Right lung (tissue), 10 donors: ENCODE measurements at places on chromosomes 5 and 9.
A peak's percentile ranks its signal among the peaks of the same experiment; 100 is the strongest.

DNA sequence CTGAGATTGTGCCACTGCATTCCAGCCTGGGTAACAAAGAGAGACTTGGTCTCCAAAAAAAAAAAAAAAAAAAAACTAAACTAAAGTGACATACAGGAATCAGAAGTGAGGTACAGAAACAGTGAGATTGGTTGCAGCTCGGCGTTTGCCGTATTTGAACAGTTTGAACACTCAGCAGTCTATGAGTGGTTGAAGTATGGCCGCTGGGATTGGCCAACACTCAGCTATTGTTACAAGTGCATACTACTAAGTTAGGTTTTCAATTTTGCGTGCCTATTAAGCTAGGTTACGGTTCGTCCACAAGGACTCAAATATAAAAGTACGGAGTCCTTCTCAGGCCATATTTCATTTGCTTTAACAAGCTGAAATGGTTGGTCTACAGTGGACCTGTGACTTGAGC, 3.3 kb upstream of the TSC1 start:
- DNase-seq = no peak

DNA sequence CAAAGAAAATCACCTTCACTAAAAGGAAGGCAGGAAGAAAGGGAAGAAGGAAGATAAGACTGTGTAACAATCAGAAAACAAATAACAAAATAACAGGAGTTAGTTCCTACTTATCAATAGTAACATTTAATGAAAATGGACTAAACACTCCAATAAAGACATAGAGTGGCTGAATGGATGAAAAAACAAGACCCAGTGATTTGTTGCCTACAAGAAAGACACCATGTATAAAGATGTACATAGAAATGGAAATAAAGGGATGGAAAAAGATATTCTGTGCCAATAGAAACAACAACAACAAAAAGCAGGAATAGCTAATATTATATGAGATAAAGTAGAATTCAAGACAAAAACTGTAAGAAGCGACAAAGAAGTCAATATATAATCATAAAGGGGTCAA, 116.8 kb downstream of the LURAP1L start:
- DNase-seq = no peak

GRCh38 chr9:128903079-128903461, 17.7 kb upstream of the PHYHD1 start:
- DNase-seq = no peak

DNA sequence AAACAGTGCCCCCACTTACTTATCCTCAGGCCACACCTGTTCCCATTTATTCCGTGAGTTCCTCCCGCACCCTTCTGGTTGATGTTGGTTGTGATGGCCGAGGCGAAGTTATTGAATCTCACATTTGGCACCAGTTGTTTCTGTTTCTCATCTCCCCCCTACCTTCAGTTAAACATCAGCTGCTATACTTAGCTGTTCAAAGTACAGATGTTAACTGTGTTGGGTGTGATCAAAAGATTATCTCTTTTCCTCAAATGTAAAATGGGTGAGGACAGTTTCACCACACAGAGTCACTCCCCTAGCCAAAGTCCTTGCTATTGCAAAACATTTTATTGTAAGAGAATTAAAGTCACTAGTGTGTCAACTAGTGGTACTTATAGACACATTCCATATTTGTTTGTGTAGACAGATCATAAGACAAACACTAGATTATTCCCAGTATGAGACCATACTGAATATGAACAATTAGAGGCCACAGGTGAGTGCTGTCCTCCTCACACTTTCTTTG, 43.2 kb upstream of the PRSS3 start:
- no peak for DNase-seq

DNA sequence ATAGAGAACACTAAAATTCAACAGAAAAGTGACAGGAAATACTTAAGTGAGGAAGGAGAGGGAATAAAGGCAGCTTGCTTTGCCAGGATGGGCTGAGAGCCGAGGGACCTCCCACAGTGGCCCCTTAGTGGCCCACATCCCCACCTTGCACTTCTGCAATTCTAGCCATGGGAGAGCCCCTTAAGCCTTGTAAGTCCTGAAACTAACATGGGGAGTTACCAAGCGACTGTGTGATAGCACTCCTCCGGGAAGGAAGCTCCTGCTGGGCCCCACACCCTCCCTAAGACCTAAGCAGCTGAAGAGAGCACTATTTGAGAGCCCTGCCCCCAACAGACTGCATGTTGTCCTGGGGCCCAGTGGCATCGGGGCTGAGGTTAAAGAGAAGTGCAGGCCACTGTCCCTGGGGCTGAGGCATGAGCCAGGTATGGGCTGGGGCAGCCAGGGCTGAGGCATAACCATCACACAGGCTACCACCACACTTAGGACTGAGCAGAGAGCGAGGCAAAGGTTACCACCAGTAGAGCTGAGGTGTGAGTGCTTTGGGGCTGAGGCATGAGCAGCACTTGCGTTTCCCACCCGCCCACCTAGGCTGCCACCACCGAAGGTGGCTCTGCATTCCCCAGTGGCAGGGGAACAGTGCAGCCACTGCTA, 301.8 kb upstream of the TRPC7 start:
- DNase-seq = no peak

GRCh38 chr5:132751444-132751843, 4.2 kb downstream of the CCNI2 start:
- no peak for DNase-seq

DNA sequence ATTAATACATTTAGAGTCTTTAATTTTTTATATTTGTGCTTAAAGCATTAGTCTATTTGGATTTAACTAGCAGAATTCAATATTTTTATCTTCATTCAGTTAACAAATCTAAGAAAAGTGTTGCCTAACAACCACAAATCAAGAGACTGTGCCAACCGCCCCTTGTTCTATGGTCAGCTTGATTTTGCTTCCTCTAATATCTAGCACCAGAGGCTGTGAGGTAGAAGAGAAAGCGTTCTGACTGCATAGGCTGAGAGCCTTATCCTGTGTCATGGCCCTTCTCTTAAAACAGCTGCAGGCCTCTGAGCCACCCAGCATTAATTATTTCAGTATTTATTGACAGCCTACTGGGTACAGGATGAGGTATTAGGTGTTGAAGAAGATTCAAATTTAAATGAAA, 693.0 kb upstream of the CDH6 start:
- no peak for DNase-seq

GRCh38 chr5:105503950-105504349, 1941.4 kb upstream of the NUDT12 start:
- DNase-seq = no peak

GRCh38 chr9:28342815-28343338, 769.6 kb upstream of the C9orf72 start:
- DNase-seq = no peak

DNA sequence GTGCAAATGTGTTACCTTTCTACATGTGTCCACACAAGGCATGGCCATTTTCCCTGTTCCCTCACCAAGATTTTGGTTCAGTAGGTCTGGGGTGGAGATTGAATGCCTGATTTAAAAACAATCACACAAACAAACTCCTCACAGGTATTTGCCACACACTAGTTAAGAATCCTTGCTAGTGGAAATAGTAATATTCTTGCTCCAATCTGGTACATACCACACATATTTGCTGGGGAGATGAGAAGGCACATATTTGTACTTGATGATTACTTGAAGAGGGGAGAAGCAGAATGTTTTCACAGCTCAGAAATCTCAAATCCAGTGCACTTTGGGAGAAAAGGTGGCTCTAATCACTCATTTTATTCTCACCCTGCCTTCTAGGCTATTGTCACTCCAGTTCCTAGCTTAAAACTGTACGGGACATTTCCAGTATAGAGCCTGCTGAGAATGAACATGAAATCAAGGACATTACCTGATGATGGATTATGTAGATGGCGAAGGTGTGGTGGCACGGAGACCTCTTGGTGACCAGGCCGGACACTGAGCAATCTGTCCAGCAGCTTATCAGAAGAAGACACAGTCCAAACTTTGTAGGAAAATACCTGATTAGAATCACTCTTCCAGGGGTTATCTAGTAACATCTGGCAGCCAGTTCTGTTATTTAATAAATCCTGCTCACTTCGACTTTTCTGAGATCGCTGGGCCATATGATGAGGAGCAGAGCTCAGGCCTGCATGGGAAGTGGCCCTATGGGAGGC, 116.1 kb upstream of the IL6ST start:
- no peak for DNase-seq

DNA sequence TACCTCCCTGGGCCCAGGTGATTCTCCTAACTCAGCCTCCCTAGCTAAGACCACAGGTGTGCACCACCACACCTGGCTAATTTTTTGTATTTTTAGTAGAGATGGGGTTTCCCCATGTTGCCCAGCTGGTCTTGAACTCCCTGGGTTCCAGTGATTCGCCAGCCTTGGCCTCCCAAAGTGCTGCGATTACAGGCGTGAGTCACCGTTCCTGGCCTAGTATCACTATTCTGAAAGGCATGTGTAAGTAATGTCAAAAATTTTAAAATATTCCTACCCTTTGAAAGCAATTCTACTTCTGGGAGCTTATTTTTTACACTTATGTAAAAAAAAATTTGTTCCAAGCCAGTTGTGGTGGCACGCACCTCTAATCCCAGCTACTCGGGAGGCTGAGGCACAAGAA, 27.1 kb upstream of the TLE1 start:
- no peak for DNase-seq

DNA sequence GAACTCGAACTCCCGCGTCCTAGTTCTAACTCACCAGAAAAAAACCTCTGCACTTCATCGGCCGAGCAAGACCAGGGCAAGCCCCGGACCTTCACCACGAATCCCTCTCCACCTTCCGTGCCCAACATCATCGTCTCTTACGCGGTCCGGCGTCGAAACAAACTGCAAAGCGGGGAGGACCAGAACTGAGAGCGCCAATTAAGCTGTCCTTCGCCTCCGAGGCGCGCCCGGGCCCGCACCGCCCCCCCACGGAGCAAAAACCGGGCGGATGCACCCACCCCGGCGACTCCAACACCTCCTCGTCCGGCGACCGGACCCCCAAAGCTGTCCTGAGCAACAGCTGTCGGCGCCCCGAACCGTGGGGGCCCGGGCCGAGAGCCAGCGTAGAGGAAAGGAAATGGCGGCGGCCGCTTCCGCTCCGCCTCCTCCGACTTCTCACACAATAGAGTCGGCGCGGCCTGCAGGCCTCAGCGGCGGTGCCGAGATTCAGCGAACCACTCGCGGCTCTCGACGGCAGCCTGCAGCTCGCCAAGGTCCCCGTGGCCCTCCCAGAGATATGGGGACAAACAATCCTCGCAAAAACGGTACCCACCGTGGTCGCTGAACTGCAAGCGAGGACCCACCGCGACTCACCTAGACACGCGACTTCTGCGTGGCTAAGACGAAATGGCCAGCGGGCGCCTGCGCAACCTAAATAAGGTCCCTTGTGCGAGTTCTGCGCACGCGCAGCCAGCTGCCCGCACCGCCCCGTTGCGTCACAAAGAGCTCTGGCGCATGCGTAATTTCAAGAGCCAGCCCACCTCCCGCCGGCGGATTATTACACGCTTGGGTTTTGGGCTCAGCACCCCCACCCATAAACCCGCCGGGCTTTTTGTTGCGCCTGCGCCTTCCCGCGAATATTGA, at the start of gene HNRNPH1:
HNRNPH1 (minus strand) TSS at position 669 of the 903 bp plus-strand sequence; CDS start at position 131, 538 bp downstream.
- peak; percentile 99 for DNase-seq

GRCh38 chr5:87051502-87052113, 216.1 kb upstream of the RASA1 start:
- no peak for DNase-seq

GRCh38 chr5:65760504-65761275, 38.7 kb downstream of the NLN start:
- no peak for DNase-seq

- no peak for DNase-seq
Observed at GRCh38 chr5:160064995-160065614, 54.1 kb downstream of the PWWP2A start.

DNA sequence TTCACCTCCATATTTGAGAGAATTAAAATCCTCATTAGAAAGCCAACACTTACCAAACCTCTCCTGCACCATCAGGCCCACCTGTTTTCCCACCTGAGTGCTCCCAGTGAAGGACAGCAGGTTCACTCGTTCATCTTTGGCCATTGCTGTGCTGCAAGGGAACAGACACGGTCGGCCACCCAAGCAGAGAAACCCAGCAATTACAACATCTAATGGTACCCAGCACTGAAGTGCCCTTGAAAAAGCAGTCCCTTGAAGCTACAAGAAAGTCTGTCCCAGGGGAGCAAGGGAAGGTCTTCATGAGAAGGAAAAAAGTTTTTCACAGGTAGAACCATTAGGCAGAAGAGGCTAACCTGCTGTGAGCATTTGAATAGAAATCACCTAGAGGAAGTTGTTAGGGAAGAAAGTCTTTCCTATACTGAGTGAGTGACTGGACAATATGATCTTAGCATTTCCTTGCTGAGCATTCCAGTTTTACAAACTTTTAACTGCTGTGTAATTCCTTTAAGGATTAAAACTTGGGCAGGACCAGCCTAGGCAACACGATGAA, 26.7 kb downstream of the ALDH7A1 start:
- no peak for DNase-seq
